ENCODE measurements at places on chromosomes 2 and 18. TPM values are rescaled to one million over a fixed set of nuclear protein-coding genes. Genes with fewer than 3 reads are reported as not detected.
A peak's percentile ranks its signal among the peaks of the same experiment; 100 is the strongest.

DNA sequence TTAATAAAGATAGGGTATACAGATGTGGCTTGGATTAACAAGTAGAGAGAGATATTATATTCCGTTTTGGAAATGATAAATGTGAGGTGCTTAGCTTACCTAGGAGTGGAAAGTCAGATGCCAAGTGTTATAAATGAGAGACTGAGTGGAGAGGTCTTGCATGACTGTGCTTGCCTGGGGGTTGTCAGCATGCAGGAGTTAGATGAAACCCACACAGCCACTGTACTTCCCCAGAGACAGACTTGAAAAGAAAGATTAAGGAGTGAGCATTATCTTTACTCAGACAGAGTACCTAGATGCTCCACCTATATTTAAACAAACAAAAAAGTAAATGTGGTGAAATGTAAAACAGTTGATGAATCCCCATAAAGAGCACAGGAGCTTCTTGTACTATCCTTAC is 482.7 kb downstream of the RIT2 start:
- DNase-seq, result no peak
- H3K36me3 ChIP-seq, result no peaks in the 10 kb centered on the region
- H3K4me1 ChIP-seq, result no peaks in the 10 kb centered on the region
- no peak overlapping the region for H3K27ac ChIP-seq

GRCh38 chr2:203809084-203809521 is 58.5 kb upstream of the CTLA4 start:
- H3K36me3 ChIP-seq, result peaks cover 10% of the 10 kb centered on the region
- H3K27me3 ChIP-seq, result no peaks in the 10 kb centered on the region
- H3K4me3 ChIP-seq, result no peak overlapping the region
- no peaks in the 10 kb centered on the region for H3K4me1 ChIP-seq
- no peak for DNase-seq
- no peak overlapping the region for H3K27ac ChIP-seq

DNA sequence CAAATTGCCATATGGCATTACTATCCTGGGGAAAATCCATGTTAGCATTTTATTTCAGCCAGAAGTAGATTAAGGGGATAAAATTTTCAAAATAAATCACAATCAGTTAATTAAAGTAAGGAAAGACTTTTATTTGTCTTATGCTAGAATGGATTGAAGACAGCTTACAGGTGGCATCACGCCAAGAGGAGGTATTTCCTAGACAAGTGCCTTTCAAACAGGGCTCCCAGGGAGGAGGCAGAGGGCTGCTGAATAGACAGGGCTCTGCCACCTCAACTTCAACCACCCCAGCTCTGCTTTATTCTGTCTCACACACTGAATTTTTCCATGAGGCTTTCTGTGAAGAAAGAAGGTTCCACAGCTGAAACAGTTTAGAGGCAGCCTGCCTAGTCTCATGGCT is 12.2 kb downstream of the CCDC68 start:
- H3K27me3 ChIP-seq, result no peaks in the 10 kb centered on the region
- no peaks in the 10 kb centered on the region for H3K36me3 ChIP-seq
- no peak overlapping the region for H3K4me3 ChIP-seq
- H3K27ac ChIP-seq, result no peak overlapping the region
- DNase-seq, result no peak

FAM117B gene
- total RNA-seq, result 24.5 TPM

- no peaks in the 10 kb centered on the region for H3K4me1 ChIP-seq
- DNase-seq, result no peak
- no peak overlapping the region for H3K4me3 ChIP-seq
- H3K36me3 ChIP-seq, result peaks cover 100% of the 10 kb centered on the region
- H3K27me3 ChIP-seq, result no peaks in the 10 kb centered on the region
- no peak overlapping the region for H3K27ac ChIP-seq
These were observed 7.8 kb downstream of the ZNF892 start for GRCh38 chr2:95215018-95215612.

DNA sequence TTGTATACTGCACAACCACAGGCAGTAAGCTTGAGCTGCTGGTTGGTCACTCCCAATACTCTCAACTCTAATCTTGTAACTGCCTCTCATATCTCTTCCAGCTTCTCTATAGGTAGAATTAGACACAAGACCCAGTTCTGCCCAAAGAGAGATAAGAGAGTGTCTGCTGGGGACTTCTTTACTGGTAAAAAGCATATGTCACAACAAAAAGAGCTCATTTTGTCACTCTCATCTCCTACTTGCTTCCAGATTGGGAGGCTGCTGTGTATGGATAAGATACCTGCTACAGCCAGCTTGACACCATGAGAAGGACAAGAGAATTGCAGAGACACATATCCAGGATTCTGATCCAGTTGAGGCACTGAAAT is 165.2 kb downstream of the PTH2R start:
- H3K4me3 ChIP-seq, result no peak overlapping the region
- no peaks in the 10 kb centered on the region for H3K4me1 ChIP-seq
- DNase-seq, result no peak
- no peaks in the 10 kb centered on the region for H3K27me3 ChIP-seq
- no peaks in the 10 kb centered on the region for H3K36me3 ChIP-seq

DNA sequence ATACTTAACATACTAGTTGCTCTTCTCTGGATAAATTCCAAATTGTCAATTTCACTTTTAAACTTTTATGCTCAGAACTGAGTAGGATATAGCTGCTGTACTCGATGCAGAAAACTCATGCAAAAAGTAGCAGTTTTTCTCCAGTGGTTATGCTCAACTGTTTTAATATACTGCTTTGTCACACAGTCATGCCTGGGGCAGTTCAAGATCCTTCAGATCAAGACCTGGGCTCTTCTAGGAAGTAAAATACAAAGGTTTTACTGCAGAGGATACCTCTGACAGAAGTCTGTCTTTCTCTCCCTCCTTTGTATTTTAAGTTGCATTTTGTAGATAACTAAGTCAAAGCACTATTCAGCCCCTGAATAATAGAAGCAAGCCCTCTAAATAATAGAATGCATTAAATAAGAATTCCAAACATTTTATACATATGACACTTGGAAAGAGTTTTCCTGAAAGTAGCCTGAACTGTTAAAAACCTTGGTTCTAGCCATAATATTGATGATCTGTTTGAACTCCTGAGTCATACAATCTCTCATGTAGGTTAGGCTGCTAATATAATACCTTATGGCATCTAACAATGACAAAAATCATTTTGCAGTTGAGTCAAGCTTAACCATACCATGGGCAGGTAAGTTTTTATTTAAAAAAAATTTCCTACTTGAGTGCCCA is 183.3 kb upstream of the TRIB2 start:
- no peaks in the 10 kb centered on the region for H3K4me1 ChIP-seq
- DNase-seq, result no peak
- no peaks in the 10 kb centered on the region for H3K36me3 ChIP-seq
- no peak overlapping the region for H3K4me3 ChIP-seq
- H3K27me3 ChIP-seq, result no peaks in the 10 kb centered on the region

- H3K4me3 ChIP-seq, result no peak overlapping the region
- no peak overlapping the region for H3K27ac ChIP-seq
- no peaks in the 10 kb centered on the region for H3K4me1 ChIP-seq
- H3K27me3 ChIP-seq, result no peaks in the 10 kb centered on the region
- peaks cover 32% of the 10 kb centered on the region for H3K36me3 ChIP-seq
These were observed 87.3 kb upstream of the ATG16L1 start for GRCh38 chr2:233164128-233164635.

DNA sequence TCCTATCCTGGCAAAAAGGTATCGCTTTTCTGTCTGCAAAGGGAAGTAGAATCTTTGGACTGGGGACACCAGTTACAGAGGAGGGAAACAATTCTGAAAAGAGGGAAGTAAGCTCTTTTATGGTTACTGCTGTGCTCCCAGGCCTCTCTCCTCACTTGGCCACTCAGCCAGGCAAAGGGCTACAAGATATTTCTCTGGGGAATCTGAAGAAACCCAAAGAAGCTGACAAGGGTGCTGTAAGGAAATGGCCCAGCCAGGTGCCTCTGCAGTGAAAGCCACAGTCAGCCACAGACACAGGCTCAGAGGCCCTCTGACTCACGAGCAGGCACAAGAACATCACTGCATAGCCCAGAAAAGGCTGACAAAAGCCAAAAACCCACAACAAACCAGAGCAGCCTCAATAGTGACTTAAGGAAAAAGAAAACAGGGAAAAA is 5.8 kb downstream of the HDLBP start:
- no peak for DNase-seq
- no peak overlapping the region for H3K4me3 ChIP-seq
- no peak overlapping the region for H3K27ac ChIP-seq
- H3K4me1 ChIP-seq, result 0 out of 2 replicates have a peak, but pooled peaks cover 2% of the 10 kb centered on the region
- no peaks in the 10 kb centered on the region for H3K36me3 ChIP-seq

DNA sequence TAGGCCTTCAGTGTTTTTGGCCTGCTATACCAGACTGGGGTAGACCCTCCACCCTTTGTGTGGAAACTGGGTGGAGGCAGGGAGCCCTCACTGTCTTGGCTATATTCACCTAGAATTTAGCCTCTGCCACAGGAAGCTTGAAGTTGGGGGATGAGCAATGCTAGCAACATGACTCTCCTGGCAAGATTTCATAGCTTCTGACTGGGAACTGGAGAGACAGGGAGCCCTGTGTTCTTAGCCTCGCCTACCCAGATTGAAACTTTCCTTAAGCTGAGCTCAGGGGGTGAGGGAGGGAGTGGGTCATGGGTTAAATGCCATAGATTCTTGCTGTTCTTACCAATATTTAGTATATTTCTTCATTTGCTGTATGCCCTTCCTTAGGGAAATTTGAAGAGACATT is 46.8 kb upstream of the FAM98A start:
- H3K4me1 ChIP-seq, result no peaks in the 10 kb centered on the region
- no peak overlapping the region for H3K27ac ChIP-seq
- no peak for DNase-seq

GRCh38 chr2:201883606-201884369 is 77.5 kb downstream of the CDK15 start:
- no peak overlapping the region for H3K27ac ChIP-seq
- no peak for DNase-seq
- H3K36me3 ChIP-seq, result no peaks in the 10 kb centered on the region
- no peaks in the 10 kb centered on the region for H3K27me3 ChIP-seq
- H3K4me3 ChIP-seq, result no peak overlapping the region

SERPINB3 gene
- 1.7 TPM for total RNA-seq

- no peak overlapping the region for H3K27ac ChIP-seq
- no peaks in the 10 kb centered on the region for H3K4me1 ChIP-seq
- no peak overlapping the region for H3K4me3 ChIP-seq
- DNase-seq, result no peak
- H3K27me3 ChIP-seq, result no peaks in the 10 kb centered on the region
These were observed 14.5 kb upstream of the LPIN2 start for GRCh38 chr18:3027370-3027891.

GRCh38 chr2:17710547-17711248 is 42.9 kb downstream of the SMC6 start:
- H3K4me1 ChIP-seq, result no peaks in the 10 kb centered on the region
- no peak overlapping the region for H3K27ac ChIP-seq
- no peaks in the 10 kb centered on the region for H3K27me3 ChIP-seq
- H3K36me3 ChIP-seq, result peaks cover 50% of the 10 kb centered on the region
- DNase-seq, result no peak
- H3K4me3 ChIP-seq, result no peak overlapping the region

GRCh38 chr2:46458763-46459500 is 20.4 kb upstream of the TMEM247 start:
- no peak overlapping the region for H3K4me3 ChIP-seq
- DNase-seq, result no peak
- H3K4me1 ChIP-seq, result no peaks in the 10 kb centered on the region
- no peaks in the 10 kb centered on the region for H3K36me3 ChIP-seq
- H3K27me3 ChIP-seq, result no peaks in the 10 kb centered on the region

DNA sequence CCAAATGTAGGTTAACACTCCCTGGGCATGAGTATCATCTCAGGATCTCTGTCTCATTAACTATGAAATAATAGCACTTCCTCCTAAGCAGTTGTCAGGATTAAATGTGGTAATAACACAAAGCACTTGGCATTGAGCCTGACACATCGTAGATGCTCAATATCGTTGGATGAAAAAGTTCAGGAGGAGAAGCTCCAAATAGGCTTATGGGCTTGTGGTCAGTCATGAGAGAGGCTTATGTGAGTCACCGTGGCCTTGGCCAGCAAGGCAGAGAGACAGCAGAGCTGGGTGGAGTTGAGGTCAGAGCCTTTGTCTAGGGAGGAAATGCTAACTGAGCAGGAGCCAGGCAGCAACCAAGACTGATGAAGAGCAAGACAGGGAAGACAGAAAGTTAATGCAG is 68.3 kb upstream of the PPM1B start:
- peaks cover 3% of the 10 kb centered on the region for H3K4me1 ChIP-seq
- no peaks in the 10 kb centered on the region for H3K36me3 ChIP-seq
- no peak for DNase-seq

- peaks cover 12% of the 10 kb centered on the region for H3K36me3 ChIP-seq
- H3K4me3 ChIP-seq, result peak overlapping the region; percentile 91
- no peak overlapping the region for H3K27ac ChIP-seq
- H3K4me1 ChIP-seq, result no peaks in the 10 kb centered on the region
- H3K27me3 ChIP-seq, result no peaks in the 10 kb centered on the region
These were observed 781 bp upstream of the SOX11 start for GRCh38 chr2:5691221-5691984.

CTAGE1 gene
- total RNA-seq, result not detected

DNA sequence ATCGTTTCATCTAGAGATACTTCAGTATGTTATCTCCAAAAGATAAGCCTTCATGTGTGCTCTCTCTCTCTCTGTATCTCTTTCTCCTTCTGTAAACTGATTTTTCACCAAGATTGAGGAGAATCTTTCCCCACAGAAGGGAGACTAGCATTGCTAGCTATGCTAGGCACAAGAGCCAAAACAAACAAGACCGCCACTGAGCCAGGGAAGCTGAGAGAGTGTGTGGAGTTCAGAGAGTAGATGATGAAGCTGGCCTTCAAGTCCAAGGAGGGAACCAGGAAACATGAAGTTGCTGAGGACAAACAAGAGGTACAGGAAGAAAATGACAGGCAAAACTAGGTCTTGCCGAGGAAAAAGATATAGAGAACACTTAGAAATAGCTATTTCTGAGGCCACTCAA is 23.4 kb downstream of the DAPL1 start:
- H3K36me3 ChIP-seq, result no peaks in the 10 kb centered on the region
- no peak overlapping the region for H3K4me3 ChIP-seq
- no peak for DNase-seq
- H3K27me3 ChIP-seq, result no peaks in the 10 kb centered on the region
- H3K4me1 ChIP-seq, result no peaks in the 10 kb centered on the region
- no peak overlapping the region for H3K27ac ChIP-seq
